ENCODE measurements at places on chromosomes 16 and 17. TPM values are rescaled to one million over a fixed set of nuclear protein-coding genes. Genes with fewer than 3 reads are reported as not detected.

SLFN12 gene
- 7.9 TPM for total RNA-seq

MPV17L gene
- 7.9 TPM for total RNA-seq

USP22 gene
- total RNA-seq: 101 TPM

CASKIN2 gene
- total RNA-seq: 17.4 TPM

ETV4 gene
- 2.6 TPM for total RNA-seq

RUNDC3A gene
- total RNA-seq: not detected

CBLN1 gene
- 1.3 TPM for total RNA-seq

RAC3 gene
- total RNA-seq: 6.9 TPM

GRCh38 chr16:84115919-84116719, 623 bp downstream of the MBTPS1 start:
- H3K36me3 ChIP-seq: no peaks in the 10 kb centered on the region
- H3K27ac ChIP-seq: peak overlapping the region; percentile 65
- H3K4me1 ChIP-seq: peaks cover 52% of the 10 kb centered on the region
- peak overlapping the region; percentile 68 for H3K4me3 ChIP-seq
- peak; percentile 11 for ATAC-seq
- no peaks in the 10 kb centered on the region for H3K27me3 ChIP-seq

GRCh38 chr17:82328141-82328993, 5.2 kb downstream of the SECTM1 start:
- no peak overlapping the region for H3K4me3 ChIP-seq
- no peak for ATAC-seq
- peaks cover 4% of the 10 kb centered on the region for H3K27me3 ChIP-seq
- H3K27ac ChIP-seq: no peak overlapping the region
- no peaks in the 10 kb centered on the region for H3K36me3 ChIP-seq

DNA sequence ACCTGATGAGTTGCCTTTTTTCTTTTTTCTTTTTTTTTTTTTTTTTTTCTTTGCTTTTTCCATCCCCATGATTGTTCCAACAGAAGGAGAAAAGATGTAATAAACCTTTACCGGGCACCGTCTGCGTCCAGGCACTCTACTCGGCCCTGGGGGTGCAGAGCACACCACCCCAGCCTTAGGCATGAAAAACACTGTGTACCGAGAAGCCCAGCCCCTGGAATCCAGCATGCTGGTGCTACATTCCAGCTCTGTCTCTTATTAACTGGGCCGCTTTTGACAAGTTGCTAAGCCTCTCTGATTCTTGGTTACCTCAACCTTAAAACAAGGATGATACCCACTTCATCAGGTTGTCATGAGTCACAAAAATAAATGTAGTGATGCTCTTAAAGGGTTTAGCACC, 64.1 kb upstream of the HSBP1 start:
- H3K27ac ChIP-seq: no peak overlapping the region
- no peaks in the 10 kb centered on the region for H3K4me1 ChIP-seq
- H3K27me3 ChIP-seq: peaks cover 6% of the 10 kb centered on the region
- H3K4me3 ChIP-seq: no peak overlapping the region
- ATAC-seq: no peak

GRCh38 chr16:67161595-67162058, 1.9 kb downstream of the FBXL8 start:
- peaks cover 82% of the 10 kb centered on the region for H3K4me1 ChIP-seq
- no peak for ATAC-seq
- H3K27ac ChIP-seq: peak overlapping the region; percentile 46
- peak overlapping the region; percentile 95 for H3K4me3 ChIP-seq
- H3K36me3 ChIP-seq: no peaks in the 10 kb centered on the region

DNA sequence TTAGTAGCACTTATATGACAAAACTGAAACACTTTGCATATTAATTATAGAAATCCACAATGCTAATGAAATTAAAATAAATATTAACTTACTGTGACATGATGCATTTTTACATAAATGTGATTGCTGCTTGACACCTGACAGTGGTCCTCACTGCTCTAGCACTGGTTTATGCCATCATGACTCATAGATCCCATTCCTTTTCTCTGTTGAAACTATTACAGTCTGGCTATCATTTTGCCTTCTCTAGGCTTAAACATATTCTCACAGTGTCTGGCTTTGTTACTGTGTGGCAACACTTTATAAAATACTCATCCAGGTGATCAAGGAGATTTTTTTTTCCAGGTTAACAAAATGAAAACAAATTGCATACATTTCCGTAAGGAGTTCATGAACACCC, 108.0 kb downstream of the MRTFB start:
- H3K4me1 ChIP-seq: no peaks in the 10 kb centered on the region
- no peaks in the 10 kb centered on the region for H3K27me3 ChIP-seq
- no peaks in the 10 kb centered on the region for H3K36me3 ChIP-seq
- no peak overlapping the region for H3K4me3 ChIP-seq
- H3K27ac ChIP-seq: no peak overlapping the region

- no peaks in the 10 kb centered on the region for H3K36me3 ChIP-seq
- ATAC-seq: peak; percentile 86
- no peaks in the 10 kb centered on the region for H3K27me3 ChIP-seq
- peaks cover 34% of the 10 kb centered on the region for H3K4me1 ChIP-seq
Observed at GRCh38 chr17:3893003-3893719, at the start of gene CAMKK1. Gene CAMKK1 (minus strand): TSS chr17:3893053. CDS start chr17:3885687, 7,366 bp downstream.

GRCh38 chr16:86516623-86517003, 6.3 kb downstream of the FOXF1 start:
- H3K4me3 ChIP-seq: peak overlapping the region; percentile 89
- H3K27ac ChIP-seq: peak overlapping the region; percentile 99
- peak; percentile 6 for ATAC-seq
- H3K4me1 ChIP-seq: peaks cover 13% of the 10 kb centered on the region

GRCh38 chr17:42774066-42774745, 957 bp downstream of the VPS25 start:
- peak overlapping the region; percentile 66 for H3K4me3 ChIP-seq
- ATAC-seq: no peak
- no peaks in the 10 kb centered on the region for H3K4me1 ChIP-seq
- H3K27ac ChIP-seq: peak overlapping the region; percentile 89
- H3K27me3 ChIP-seq: no peaks in the 10 kb centered on the region

DNA sequence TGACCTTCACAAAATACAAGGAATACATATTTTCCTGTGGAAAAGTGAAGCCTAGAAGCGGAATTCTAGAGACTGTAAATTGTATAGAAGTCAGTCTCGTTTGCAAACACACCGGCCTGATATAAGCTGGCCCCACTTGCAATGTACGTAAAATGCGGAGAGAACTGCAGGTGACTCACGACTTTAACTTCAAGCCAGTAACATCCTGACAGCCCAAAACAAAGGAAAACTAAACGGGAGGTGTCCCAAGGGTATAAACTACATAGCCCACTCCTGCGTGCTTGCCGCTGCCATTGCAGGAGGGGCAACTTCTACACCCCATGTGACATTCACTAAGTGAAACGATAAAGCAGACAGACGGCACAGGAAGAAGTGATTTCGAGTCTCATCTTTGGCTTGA, 101.6 kb downstream of the CYTH1 start:
- H3K27ac ChIP-seq: no peak overlapping the region
- H3K36me3 ChIP-seq: no peaks in the 10 kb centered on the region
- no peak for ATAC-seq
- H3K4me3 ChIP-seq: no peak overlapping the region
- no peaks in the 10 kb centered on the region for H3K27me3 ChIP-seq
- H3K4me1 ChIP-seq: no peaks in the 10 kb centered on the region

GRCh38 chr16:27235055-27235937, 32.0 kb downstream of the KDM8 start:
- peak; percentile 84 for ATAC-seq
- H3K36me3 ChIP-seq: peaks cover 42% of the 10 kb centered on the region
- no peaks in the 10 kb centered on the region for H3K27me3 ChIP-seq
- H3K4me3 ChIP-seq: no peak overlapping the region

DNA sequence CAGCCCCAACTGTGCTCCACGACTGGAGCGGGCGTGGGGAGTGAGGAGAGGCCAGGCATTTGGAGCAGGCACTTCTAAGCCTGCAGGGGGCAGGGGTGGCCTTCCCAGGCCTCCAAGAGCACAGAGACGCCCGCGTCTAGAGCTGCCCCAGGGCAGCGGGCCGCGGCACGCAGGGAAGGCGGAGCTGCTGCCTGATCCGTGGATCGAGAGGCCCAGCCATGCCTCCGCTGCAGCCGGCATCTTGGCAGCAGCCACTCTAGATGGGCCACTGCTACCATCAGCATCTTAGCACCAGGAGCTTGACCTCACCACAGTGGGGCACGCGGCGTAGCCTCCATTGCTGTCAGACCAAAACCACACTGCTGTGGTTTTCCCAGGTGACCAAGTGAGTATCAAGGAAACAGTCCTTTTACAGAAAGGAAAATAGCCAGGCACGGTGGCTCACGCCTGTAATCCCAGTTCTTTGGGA, 20.4 kb upstream of the WDR45B start:
- no peak overlapping the region for H3K4me3 ChIP-seq
- ATAC-seq: peak; percentile 87
- H3K27me3 ChIP-seq: no peaks in the 10 kb centered on the region

- no peaks in the 10 kb centered on the region for H3K4me1 ChIP-seq
- no peak overlapping the region for H3K27ac ChIP-seq
- peaks cover 8% of the 10 kb centered on the region for H3K27me3 ChIP-seq
- no peak for ATAC-seq
- no peaks in the 10 kb centered on the region for H3K36me3 ChIP-seq
Observed at GRCh38 chr17:43791589-43791988, 11.4 kb downstream of the CFAP97D1 start.

DNA sequence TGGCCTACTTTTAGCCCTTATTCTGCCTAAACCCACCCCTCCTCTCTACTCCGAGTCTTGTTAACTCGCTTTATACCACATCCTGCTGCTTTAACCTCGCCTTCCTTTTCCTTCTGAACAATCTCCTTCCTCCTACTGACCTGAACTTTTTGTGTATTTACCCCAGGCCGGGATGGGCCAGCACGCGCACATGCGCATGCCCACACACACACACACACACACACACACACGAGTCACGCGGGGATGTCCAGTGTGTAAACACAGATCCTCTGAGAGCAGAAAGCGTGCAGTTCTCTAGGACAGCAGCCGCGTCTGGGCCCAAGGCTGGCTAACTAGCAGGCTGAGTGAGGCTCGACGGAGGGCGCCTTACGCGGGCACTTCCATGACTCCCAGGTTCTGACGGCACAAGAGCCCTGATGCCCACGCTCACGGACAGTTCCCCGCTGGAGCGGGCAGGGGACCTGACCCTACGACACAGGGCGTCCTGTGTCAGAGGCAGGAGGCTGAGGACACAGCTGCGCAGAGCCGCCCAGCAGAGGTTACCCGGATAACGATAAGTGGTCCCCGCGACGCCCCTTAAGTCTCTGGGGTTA, 610 bp downstream of the PIK3R5 start:
- no peaks in the 10 kb centered on the region for H3K36me3 ChIP-seq
- peaks cover 71% of the 10 kb centered on the region for H3K27me3 ChIP-seq
- peak; percentile 22 for ATAC-seq
- no peak overlapping the region for H3K27ac ChIP-seq

DNA sequence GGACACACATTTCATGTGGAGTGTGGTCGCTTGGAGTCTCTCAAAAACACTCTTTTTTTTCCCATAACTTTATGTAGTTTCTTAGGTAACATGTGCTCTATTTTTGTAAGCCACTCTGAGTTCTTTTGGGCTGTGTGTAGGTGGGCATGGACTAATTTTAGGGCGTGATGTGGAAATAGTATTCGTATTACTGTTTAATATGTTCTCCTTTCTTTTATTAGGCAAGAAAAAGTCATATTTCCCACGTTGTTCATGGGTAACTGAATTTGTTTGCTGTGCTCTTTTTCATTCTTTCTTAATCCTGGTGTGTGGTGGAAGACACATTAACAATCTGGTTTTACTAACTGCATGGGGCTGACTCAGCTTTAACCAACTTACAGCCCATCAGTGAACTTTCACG, 27.4 kb downstream of the NDEL1 start:
- no peak for ATAC-seq
- H3K36me3 ChIP-seq: peaks cover 86% of the 10 kb centered on the region
- H3K4me1 ChIP-seq: peaks cover 7% of the 10 kb centered on the region
- no peak overlapping the region for H3K4me3 ChIP-seq

DNA sequence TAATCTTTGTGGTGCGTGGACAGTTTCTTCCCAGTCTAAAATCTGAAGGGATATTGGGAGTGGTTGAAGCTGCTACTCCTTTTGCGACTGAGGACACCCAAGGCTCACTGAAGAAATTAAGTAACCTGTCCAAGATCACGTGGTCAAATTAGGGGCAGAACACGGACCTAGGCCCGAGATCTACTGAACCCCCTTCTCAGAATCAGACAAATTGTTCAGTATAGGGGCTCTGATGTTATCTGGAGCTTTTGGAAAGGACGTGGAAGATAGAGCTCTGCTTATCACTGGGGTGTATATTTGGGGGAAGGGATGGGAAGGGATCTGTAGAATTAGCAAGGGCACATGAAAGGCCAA, 857 bp downstream of the TANGO6 start:
- H3K4me3 ChIP-seq: peak overlapping the region; percentile 90
- H3K36me3 ChIP-seq: no peaks in the 10 kb centered on the region
- no peaks in the 10 kb centered on the region for H3K27me3 ChIP-seq
- peak overlapping the region; percentile 87 for H3K27ac ChIP-seq
- peaks cover 7% of the 10 kb centered on the region for H3K4me1 ChIP-seq
- no peak for ATAC-seq

- H3K4me3 ChIP-seq: no peak overlapping the region
- H3K27me3 ChIP-seq: peaks cover 37% of the 10 kb centered on the region
- ATAC-seq: no peak
- no peak overlapping the region for H3K27ac ChIP-seq
- peaks cover 9% of the 10 kb centered on the region for H3K4me1 ChIP-seq
Observed at GRCh38 chr17:72222661-72223380, 102.0 kb downstream of the SOX9 start.

DNA sequence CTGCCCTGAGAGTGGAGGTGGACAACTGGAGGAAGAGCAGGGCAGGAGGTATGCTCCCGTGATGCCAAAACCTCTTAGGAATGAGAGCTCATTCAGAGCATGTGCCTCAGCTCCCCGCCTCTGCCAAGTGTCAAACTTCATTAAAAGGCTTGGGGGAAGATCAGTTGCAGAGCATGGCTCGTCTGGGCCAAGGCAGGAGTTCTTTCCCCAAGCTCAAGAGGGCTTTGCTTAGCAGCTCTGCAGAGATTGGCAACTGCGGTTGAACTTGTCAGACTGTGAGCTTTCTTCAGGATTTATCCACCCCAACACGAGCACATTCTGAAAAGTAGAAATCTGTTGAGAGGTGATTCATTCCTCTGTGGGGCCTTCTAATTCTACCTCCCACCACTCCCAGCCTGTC, 248.1 kb downstream of the HS3ST3A1 start:
- H3K27me3 ChIP-seq: no peaks in the 10 kb centered on the region
- no peaks in the 10 kb centered on the region for H3K4me1 ChIP-seq
- ATAC-seq: no peak
- no peak overlapping the region for H3K4me3 ChIP-seq

- no peak for ATAC-seq
- H3K27ac ChIP-seq: no peak within 1 kb of the TSS
- peak within 1 kb of the TSS; percentile 39 for H3K4me3 ChIP-seq
- no peaks in the 10 kb centered on the region for H3K36me3 ChIP-seq
- peaks cover 28% of the 10 kb centered on the region for H3K27me3 ChIP-seq
Observed at GRCh38 chr17:48589831-48590606, at the start of gene HOXB3. Gene HOXB3 (minus strand): TSS chr17:48590241. CDS start chr17:48552474, 37,767 bp downstream.

All from gastroesophageal sphincter (tissue), 4 donors.